ENCODE measurements at places on chromosomes 5 and 9.

DNA sequence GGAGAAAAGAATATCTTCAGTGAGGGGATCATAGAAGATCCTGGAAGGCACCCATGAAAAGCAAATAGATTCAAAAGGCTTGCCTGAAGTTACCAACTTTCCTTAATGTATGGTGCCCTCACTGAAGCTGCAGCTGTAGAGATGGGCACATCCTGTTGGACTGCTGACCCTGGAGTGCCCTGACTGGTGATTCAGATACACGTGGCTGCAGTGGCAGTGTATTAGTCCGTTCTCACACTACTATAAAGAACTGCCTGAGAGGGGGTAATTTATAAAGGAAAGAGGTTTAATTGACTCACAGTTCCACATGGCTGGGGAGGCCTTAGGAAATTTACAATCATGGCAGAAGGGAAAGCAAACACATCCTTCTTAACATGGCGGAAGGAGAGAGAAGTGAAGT lies 80.3 kb downstream of the OSMR start:
- no peak overlapping the region for H3K4me3 ChIP-seq
- no peaks in the 10 kb centered on the region for H3K36me3 ChIP-seq
- no peaks in the 10 kb centered on the region for H3K27me3 ChIP-seq
- no peaks in the 10 kb centered on the region for H3K4me1 ChIP-seq
- no peak for DNase-seq

- no peaks in the 10 kb centered on the region for H3K27me3 ChIP-seq
- H3K36me3 ChIP-seq: no peaks in the 10 kb centered on the region
- DNase-seq: no peak
- H3K27ac ChIP-seq: no peak overlapping the region
- no peaks in the 10 kb centered on the region for H3K4me1 ChIP-seq
These were observed 202.4 kb upstream of the PRDM9 start for GRCh38 chr5:23305055-23305454.

- no peaks in the 10 kb centered on the region for H3K27me3 ChIP-seq
- peaks cover 56% of the 10 kb centered on the region for H3K36me3 ChIP-seq
- H3K4me3 ChIP-seq: no peak overlapping the region
- no peaks in the 10 kb centered on the region for H3K4me1 ChIP-seq
These were observed 52.1 kb downstream of the AQP7 start for GRCh38 chr9:33350310-33350709.

- H3K4me3 ChIP-seq: no peak overlapping the region
- no peak overlapping the region for H3K27ac ChIP-seq
- H3K4me1 ChIP-seq: peaks cover 32% of the 10 kb centered on the region
- no peak for DNase-seq
These were observed 271.2 kb downstream of the FAM114A2 start for GRCh38 chr5:153767221-153768188.

DNA sequence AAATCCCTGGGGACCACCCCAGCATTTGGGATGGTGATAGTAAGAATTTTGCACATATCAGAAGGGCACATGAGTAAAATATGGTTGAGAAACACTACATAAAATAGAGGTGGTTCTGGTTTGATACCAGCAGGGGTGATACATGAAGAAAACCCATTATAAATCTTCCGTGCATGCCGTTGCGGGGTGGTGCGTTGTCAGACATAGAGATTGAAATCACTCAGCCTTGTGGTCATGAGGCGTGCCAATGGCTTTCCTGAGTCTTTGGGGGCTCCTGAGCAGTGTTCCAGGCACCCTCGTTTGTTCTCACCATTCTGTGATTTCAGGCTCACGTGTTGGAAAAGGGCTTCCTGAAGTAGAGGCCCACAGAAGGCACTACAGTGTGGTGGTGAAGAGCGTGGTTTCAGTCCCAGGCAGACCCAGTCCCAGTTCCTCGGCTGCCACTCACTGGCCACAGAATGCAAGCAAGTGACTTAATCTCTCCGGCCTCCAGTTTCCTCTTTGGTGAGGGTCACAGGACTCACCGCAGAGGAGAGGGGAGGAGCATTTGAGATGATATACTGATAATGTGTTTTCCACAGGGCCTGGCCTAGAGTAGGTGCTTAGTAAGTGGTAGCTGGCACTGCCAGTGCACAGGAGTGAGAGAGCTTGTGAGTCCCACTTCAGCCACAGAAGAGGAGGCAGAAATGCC lies 20.5 kb upstream of the GLRX start:
- no peak overlapping the region for H3K4me3 ChIP-seq
- H3K27ac ChIP-seq: no peak overlapping the region
- peak; percentile 68 for DNase-seq
- H3K27me3 ChIP-seq: no peaks in the 10 kb centered on the region
- no peaks in the 10 kb centered on the region for H3K4me1 ChIP-seq

DNA sequence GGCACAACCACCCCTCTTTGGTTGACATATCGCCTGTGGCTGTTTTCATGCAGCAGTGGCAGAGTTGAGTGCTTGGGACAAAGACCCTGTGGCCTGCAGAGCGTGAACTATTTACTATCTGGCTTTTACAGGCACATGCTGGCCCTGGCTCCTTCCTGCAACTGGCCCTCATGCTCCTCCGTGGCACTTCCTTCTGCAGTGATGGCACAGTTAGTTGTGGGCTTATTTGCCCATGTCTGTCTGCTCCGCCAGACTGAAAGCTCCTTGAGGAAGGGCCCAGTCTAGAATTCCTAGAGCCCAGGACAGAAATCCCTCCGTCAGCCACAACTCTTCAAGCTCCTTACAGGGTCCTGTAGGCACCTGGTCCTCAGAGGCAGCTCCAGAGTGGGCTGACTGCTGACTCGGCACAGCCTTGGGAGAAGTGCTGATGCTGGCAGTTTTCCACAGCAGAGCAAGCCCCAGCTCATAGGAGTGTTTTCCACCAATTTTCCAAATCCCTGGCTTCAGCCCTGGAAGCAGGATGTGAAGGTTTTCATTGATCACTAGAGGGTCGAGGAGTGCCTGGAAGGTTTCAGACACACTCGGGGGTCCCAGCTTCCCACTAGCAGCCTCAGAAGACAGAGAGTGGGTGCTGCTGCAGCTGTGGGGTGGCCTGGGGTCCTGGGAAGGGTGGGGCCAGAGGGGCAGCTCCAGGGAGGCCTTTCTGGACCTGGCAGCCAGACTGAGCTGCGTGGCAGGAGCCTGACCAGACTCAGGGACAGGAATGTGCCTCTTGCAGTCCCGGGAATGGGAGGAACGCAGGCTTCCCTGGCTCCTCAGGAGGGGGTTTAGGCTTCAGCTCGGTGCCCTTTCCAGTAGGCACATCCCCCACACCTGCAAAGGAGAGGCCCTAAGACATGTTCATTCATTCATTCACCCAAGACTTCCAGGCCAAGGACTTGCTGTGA lies 56.5 kb upstream of the ANGPTL2 start:
- H3K27ac ChIP-seq: no peak overlapping the region
- H3K36me3 ChIP-seq: no peaks in the 10 kb centered on the region
- DNase-seq: peak; percentile 65
- H3K4me1 ChIP-seq: no peaks in the 10 kb centered on the region
- no peak overlapping the region for H3K4me3 ChIP-seq

GRCh38 chr5:115179394-115180164 lies 9.9 kb upstream of the TRIM36 start:
- H3K4me1 ChIP-seq: no peaks in the 10 kb centered on the region
- peak; percentile 80 for DNase-seq
- H3K27me3 ChIP-seq: peaks cover 63% of the 10 kb centered on the region
- H3K4me3 ChIP-seq: peak overlapping the region; percentile 83
- no peaks in the 10 kb centered on the region for H3K36me3 ChIP-seq

GRCh38 chr9:116152941-116153764 lies 438 bp upstream of the PAPPA start:
- peaks cover 62% of the 10 kb centered on the region for H3K27me3 ChIP-seq
- no peak overlapping the region for H3K27ac ChIP-seq
- peak overlapping the region; percentile 68 for H3K4me3 ChIP-seq
- H3K4me1 ChIP-seq: peaks cover 3% of the 10 kb centered on the region

GRCh38 chr5:65296067-65296466 lies 185.7 kb downstream of the ADAMTS6 start:
- no peaks in the 10 kb centered on the region for H3K36me3 ChIP-seq
- H3K4me1 ChIP-seq: no peaks in the 10 kb centered on the region
- H3K27ac ChIP-seq: no peak overlapping the region
- DNase-seq: no peak
- no peak overlapping the region for H3K4me3 ChIP-seq

- H3K27ac ChIP-seq: no peak overlapping the region
- H3K4me3 ChIP-seq: no peak overlapping the region
- no peaks in the 10 kb centered on the region for H3K4me1 ChIP-seq
- no peaks in the 10 kb centered on the region for H3K27me3 ChIP-seq
- DNase-seq: no peak
These were observed 87.6 kb downstream of the ADAMTS6 start for GRCh38 chr5:65394087-65394486.

DNA sequence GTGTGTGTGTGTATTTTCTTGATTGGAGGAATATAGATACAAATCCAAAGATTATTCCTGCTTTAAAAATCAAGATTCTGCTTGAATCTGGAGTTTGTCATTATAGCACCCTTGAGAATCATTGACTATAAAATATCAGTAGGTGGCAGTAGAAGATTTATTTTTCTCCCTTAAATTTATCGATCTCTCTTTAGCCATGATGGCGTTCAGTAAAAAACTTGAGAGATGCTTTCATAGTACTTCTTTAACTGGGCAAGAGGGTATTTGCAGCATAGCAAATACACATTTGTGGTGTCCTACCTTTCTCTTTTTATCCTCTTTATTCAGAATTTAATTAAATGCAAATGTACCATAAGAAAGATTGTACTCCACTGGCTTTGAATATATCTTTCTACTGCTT lies 307.7 kb downstream of the ADGRV1 start:
- no peak overlapping the region for H3K4me3 ChIP-seq
- H3K27ac ChIP-seq: no peak overlapping the region
- no peaks in the 10 kb centered on the region for H3K27me3 ChIP-seq
- H3K4me1 ChIP-seq: peaks cover 4% of the 10 kb centered on the region
- DNase-seq: no peak

- no peak for DNase-seq
- H3K4me3 ChIP-seq: no peak overlapping the region
- no peaks in the 10 kb centered on the region for H3K27me3 ChIP-seq
- no peak overlapping the region for H3K27ac ChIP-seq
- peaks cover 3% of the 10 kb centered on the region for H3K4me1 ChIP-seq
These were observed 48.4 kb upstream of the APC start for GRCh38 chr5:112689155-112689909.

DNA sequence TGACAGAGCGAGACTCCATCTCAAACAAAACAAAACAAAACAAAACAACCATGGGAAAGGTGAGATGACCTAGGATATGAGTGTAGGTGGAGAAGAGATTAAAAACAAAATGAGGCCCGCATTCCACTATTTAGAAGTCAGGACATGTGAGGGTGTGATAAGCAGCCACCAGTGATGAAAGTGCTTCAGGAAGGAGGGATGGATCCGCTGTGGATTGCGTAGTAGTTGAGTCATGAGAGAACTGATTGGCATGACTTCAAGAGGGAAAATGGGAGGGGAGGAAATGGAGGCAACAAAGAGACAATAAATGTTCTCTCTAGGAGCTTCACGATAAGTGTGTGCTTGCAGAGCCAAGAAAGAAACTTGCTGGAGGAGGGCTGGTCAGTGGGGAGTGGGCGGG lies 367.6 kb downstream of the ARL15 start:
- DNase-seq: no peak
- peaks cover 7% of the 10 kb centered on the region for H3K4me1 ChIP-seq
- no peak overlapping the region for H3K4me3 ChIP-seq
- H3K36me3 ChIP-seq: no peaks in the 10 kb centered on the region

DNA sequence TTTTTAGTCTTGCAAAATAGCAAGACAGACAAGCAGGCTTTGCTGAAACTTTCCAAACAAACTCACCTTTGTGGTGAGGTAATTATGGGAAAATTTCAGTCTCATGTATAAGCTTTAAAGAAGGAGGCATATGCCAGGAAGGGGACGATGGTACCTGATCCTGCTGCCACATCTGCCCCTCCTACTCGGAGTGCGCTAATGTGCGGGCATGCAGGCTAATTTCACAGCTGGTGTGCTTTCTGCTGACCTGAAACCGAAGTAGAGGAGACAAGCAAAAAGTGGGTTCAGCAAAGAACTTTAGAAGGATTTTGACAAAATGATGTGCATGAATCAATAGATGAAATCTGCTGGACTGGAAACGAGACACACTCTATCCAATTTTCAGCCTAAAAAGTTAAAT lies 117.1 kb upstream of the IRX4 start:
- H3K4me3 ChIP-seq: no peak overlapping the region
- no peaks in the 10 kb centered on the region for H3K4me1 ChIP-seq
- H3K27ac ChIP-seq: no peak overlapping the region
- no peaks in the 10 kb centered on the region for H3K36me3 ChIP-seq

GRCh38 chr5:176818391-176819098 lies 8.2 kb downstream of the UNC5A start:
- peak overlapping the region; percentile 71 for H3K4me3 ChIP-seq
- H3K36me3 ChIP-seq: no peaks in the 10 kb centered on the region
- no peak overlapping the region for H3K27ac ChIP-seq
- H3K4me1 ChIP-seq: no peaks in the 10 kb centered on the region

DNA sequence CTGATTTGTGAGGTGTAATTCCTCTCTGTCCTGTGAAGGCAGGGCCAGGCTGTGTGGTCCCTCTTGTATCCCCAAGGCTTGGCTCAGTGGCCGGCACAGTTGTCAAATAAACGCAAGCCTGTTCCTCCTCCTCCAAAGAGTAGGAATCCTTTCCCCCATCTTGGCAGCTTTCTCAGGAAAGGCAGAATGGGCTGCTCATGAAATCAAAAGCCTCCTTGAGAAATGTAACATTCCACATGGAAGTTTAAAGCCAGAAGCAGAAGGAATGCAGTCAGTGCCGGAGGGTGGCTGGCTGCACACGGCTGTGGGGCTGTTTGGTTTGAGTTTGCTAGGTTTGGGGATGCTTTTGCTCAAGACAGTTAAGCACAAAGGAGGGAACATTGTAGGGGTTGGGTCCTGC lies 34.5 kb upstream of the MED10 start:
- no peaks in the 10 kb centered on the region for H3K27me3 ChIP-seq
- H3K36me3 ChIP-seq: no peaks in the 10 kb centered on the region

DNA sequence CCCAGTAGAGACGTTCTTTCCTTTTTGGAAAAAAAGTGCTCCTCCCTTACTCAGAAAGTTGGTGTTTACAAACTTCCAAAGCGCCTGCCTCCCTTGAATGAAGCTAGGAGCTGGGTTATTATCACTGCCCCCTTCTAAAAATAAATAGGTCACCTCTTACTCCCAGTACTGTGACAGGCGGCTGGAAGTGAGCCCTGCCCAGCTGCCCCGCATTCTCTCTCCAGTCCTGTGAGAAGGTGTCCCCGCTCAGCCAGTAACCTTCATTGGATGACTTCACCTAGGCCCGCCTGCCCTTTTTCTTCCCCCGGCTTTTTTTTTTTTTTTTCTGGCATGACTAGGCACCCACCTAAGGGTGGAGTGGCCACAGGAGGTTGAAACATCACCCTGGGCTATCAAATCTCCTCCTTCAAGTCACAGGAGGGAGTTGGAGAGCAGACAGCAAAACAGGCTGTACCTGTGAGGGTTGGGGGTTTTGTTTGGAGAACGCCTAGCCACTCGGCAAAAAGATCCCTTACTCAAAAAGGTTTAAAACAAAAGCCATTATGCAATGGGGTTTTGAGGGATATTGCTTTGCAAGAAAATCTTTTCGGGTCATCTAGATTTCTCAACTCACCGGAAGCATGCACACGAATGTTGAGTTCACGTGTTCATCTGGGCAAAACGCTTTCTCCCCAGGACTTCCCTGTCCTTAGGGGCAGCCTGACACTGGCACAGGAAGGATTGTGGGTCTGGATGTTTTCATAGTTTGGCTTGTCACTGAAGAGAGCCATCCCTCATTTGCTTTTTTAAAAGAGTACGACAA lies 43.3 kb upstream of the ZNF622 start:
- no peak overlapping the region for H3K27ac ChIP-seq
- H3K27me3 ChIP-seq: no peaks in the 10 kb centered on the region
- H3K4me3 ChIP-seq: no peak overlapping the region
- no peaks in the 10 kb centered on the region for H3K36me3 ChIP-seq
- no peaks in the 10 kb centered on the region for H3K4me1 ChIP-seq
- peak; percentile 85 for DNase-seq

GRCh38 chr5:107948377-107948776 lies 277.6 kb upstream of the EFNA5 start:
- H3K27me3 ChIP-seq: no peaks in the 10 kb centered on the region
- no peak overlapping the region for H3K27ac ChIP-seq
- no peaks in the 10 kb centered on the region for H3K36me3 ChIP-seq
- DNase-seq: no peak
- no peaks in the 10 kb centered on the region for H3K4me1 ChIP-seq
